ENCODE measurements at places on chromosomes 1 and 21. TPM values are rescaled to one million over a fixed set of nuclear protein-coding genes. Genes with fewer than 3 reads are reported as not detected.

Gene IGSF9
- total RNA-seq = 4.7 TPM

Gene OR2T2
- not detected for total RNA-seq

- no peak for DNase-seq
These were observed 328.5 kb downstream of the KIF26B start for GRCh38 chr1:245483247-245483646.

- peak; percentile 30 for DNase-seq
These were observed 686 bp upstream of the ZNF281 start for GRCh38 chr1:200410566-200410878.

- DNase-seq = peak; percentile 88
These were observed at the start of gene PDZK1 for GRCh38 chr1:145707183-145707867. Gene PDZK1, minus strand, starts transcription at chr1:145707368. Its CDS starts 19,347 bp downstream, at chr1:145688021.

GRCh38 chr1:92791487-92792066 is 6.7 kb upstream of the EVI5 start:
- DNase-seq = no peak

Measured in cerebellum (tissue), 4 donors.